ENCODE measurements at places on chromosomes 7 and 10.

GRCh38 chr7:444606-445005 lies 75.0 kb downstream of the PDGFA start:
- no peak for DNase-seq

DNA sequence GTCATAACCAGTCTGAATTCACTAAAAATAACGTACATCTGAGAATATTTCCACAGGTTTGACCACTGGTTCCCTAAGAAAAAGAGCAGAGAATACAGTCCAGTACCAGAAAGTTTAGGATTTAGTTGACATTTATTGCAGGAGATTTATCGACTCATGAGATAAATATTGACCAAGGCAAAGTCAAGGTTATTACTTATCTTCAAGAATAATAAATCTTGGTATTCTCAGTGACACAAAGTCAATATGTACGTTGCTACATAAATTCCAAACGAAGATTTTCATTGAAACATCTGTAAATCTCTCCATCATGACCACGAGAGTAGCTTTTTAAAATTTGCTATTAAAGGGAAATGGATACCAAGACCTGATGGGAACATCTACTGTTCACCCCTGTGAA lies 39.4 kb upstream of the GRB10 start:
- no peak for DNase-seq

GRCh38 chr10:126240483-126240882 lies 147.8 kb downstream of the ADAM12 start:
- DNase-seq, result no peak

GRCh38 chr10:98555021-98555619 lies 108.4 kb upstream of the HPS1 start:
- DNase-seq, result no peak

GRCh38 chr10:124657806-124658205 lies 86.4 kb downstream of the FAM53B start:
- no peak for DNase-seq

DNA sequence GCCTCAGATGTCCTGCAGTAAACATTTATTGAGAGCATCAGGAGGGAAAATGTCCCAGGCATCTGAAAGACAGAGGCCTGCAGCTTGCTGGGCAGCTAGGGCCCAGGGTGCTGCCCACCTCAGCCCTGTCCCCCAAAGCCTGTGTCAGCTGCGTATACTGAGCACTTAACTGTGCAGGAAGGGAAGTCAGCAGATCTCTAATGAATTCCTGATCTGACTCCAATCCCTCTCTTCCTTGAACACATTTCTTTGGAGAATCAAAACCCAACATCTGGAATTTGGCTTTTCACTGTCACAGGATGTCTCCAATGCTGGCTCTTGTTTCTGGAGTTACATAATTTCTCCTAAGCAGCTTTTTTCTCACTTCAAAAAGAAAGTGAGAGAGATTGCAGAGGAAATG lies 364.7 kb upstream of the NFE2L3 start:
- DNase-seq, result no peak

GRCh38 chr10:125080984-125081383 lies 79.4 kb downstream of the CTBP2 start:
- DNase-seq, result no peak

DNA sequence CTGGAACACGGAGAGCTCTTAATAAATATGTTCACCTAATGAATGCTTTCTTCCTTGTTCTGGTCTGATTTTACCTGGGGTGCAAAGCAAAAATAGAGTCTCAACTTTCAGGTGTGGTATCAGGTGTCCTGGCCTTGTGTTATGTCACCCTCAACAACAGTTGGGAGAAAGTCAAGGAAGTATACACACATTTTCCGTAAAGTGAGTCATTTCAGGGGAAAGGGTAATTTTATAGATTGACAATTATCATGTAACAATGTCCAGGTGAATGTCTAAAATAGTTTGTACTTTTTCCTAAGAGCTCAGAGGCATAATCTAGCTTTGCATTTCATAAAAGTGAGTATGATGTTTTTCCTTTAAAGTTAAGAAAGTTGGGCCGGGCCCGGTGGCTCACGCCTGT lies 287.4 kb downstream of the SKIDA1 start:
- DNase-seq, result no peak

- DNase-seq, result no peak
Observed at GRCh38 chr7:18357691-18358090, 137.9 kb upstream of the HDAC9 start.

- no peak for DNase-seq
Observed at GRCh38 chr10:32244421-32245207, 102.3 kb downstream of the EPC1 start.

GRCh38 chr7:33901847-33902246 lies 3.5 kb upstream of the BMPER start:
- no peak for DNase-seq

DNA sequence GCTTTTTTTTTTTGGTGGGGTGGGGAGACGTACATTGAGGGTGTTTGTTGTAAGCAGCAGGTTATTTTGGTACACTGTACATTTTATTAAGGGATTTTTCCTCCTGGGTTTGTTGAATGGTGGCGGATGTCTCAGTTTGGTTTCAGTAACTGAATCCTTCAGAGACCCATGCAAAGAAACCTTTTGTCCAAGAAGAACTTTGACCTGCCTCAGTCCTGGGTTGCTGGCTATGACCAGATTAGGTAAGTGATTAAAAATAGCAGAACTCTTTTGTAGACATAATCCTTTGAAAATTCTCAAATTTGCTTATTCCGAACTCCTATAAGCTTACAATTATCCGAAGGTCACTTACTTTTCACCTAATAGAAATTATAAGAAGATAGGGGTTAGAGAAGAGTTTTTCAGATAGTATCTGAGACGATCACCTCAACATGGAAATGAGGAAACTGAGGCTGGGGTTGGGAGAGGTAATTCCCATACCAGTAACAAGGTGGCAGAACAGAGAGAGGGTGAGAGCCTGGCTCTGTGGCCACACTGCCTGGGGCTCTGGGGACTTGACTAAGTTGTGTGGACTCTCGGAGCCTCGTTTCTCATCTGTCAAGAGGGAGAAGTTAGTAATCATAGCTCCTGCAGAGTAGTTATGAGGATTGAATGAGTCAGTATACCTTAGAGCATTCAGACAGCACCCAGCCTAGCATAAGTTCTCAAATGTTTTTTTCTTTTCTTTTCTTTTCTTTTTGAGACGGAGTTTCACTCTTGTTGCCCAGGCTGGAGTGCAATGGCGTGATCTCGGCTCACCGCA lies 87.4 kb downstream of the CCNY start:
- DNase-seq, result no peak

GRCh38 chr7:95871075-95871848 lies 98.9 kb downstream of the DYNC1I1 start:
- DNase-seq, result no peak

DNA sequence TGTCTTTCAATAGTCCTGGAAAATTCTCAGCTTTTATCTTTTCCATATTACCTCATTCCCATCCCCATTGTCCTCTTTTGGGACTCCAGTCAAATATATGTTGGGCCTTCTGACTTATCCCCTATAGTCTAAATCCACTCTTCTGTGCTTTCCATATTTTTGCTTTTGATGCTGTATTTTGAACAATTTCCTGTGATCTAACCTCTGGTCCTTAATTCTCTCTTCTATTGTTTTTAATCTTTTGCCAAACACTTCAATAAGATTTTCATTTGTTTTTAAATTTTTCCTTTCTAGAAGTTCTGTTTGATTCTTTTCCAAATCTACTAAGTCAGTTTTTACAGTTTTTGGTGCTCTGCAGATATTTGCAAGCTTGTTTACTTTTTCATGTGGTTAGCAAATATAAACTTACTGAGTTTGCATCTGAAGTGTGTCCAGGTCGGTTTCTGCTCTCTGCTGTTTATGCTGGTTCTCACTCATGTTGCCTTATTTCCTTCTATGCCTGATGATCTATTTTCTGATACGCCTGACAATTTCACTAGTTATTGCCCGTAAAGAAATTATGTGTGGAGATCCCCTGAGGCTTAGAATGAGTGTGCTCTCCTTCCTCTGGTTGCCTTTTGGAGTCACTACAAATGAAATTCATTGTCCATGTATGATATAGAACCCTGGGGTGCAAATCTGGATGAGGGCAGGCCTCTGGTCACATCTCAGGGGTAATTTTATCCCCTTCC lies 110.4 kb downstream of the RBM20 start:
- no peak for DNase-seq

DNA sequence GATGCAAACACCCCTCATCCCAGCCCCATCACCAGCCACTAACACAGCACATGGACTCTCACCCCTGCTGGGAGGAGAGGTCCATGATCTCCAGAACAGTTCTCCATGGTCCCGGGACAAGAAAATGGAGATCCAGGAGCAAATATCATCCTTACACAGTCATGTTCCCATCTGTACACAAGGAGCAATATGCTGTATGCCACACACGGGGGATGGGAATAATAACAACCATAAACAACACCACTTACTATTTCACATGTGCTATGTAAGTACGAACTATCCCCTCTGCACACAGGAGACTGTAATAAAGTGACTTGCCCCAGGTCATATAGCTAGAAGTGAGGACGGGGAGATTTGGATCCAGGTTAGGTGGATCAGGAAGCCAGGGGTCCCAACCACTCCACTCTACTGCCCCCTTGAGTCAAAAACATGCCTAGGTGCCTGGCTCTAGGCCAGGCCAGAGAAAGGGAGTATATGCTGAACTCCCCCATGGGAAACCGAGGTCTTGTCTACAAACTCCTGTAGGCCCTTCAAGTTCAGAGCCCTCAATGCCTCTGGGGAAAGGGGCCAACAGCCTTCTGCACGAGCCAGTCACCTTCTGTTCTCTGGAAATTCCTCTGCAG lies 34.1 kb downstream of the LRRC20 start:
- DNase-seq, result no peak

GRCh38 chr7:142645777-142646176 lies 103.5 kb upstream of the PRSS1 start:
- DNase-seq, result no peak

DNA sequence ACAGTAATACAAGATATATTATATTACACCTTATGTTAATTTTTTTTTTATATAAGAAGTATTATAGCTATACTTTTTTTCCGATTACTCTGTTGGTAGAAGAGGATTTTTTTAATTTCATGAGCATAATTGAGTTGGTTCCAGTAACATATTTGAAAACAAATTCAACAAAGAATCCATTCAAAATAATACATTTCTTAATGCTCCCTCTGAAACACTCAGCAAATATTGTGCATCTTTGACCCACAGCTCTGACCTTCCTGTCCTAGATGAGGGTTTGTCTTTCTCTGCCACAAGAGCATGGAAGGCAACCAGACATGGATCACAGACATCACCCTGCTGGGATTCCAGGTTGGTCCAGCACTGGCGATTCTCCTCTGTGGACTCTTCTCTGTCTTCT lies at the start of gene OR2A2:
Gene OR2A2, plus strand, starts transcription at position 301 of the 400 bp plus-strand sequence. Its CDS starts 0 bp downstream, at position 301.
- no peak for DNase-seq

DNA sequence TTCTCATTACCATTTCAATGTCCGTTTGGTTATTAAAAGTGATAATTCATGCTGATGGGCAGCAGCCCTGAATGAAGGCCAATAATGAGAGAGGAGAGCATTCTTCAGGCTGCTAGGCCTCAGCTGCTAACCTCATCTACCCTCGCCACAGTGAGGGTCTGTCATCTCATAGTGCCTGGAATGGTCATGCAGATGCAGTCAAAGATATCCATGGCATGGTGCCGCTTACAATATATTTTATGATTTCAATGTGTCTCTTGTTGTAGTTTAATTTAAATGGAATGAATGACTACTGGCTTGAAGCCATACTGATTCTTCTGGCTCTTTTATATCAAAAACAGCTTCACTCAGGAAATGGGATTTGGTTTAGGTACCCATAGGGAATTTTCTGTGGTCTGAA lies 126.9 kb downstream of the SLC16A9 start:
- DNase-seq, result no peak

- no peak for DNase-seq
Observed at GRCh38 chr7:145313551-145313950, 477.7 kb upstream of the TPK1 start.

DNA sequence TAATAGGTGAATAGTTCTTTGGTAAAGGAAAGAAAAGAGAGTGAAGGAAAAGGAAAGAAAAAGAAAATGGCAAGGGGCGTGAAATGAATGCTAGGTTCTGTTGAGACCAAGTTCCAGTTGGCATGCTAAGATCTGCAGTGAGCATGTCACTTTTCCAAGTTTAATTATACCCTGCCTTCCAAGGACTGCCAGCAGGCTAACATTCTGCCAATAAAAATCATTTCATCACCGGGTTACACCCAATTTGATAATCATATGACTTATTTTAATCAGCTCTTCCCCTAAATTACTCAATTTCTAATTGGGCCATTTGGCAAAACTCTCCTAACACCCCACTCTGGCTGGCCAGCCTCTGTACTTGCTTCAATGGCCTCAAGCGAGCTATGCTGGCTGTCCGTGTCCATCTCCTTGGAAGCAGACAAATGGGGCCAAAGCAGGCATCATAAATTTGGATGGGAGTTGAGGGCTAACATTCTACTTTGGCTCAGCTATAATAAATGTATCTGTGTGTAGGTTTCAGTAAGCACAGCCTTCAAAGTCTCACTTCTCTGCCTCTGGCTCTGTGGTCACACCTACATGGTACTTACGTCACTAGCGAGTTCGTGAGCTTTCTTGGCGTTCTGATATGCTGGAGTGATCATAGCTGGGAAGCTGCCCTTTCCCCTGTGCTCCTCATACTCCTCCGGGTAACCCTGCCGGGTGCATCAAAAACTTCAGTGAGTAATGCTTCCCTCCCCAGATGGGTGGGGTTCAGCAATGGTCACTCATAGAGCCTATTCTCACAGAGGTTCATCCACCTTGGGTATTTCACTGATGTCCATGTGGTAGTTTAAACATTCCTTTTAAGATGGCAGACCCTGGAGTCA lies 17.3 kb downstream of the NRAP start:
- DNase-seq, result no peak

GRCh38 chr7:100891568-100892247 lies 2.2 kb upstream of the UFSP1 start:
- no peak for DNase-seq

- DNase-seq, result no peak
Observed at GRCh38 chr7:87317691-87318245, 27.7 kb upstream of the CROT start.
